ENCODE measurements at places on chromosomes 2 and 18.

DNA sequence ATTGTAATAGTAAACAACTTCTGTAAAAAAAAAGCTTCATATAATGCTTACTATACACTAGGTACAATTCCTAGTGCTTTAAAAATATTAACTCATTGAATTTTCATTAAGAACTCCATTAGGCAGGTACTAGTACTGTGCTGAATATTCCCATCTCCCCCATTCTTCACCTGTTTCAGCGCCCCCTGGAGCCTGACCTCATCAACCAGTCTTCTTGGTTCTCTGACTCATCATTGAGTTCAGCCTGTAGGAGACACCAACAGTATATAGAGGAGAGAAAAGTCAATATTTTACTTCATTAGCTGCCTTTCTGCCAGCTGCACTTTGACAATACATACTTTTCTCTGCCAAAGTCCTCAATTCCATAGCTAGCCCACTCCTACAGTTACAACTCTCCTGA is 1009.9 kb upstream of the KLHL29 start:
- DNase-seq, result no peak

DNA sequence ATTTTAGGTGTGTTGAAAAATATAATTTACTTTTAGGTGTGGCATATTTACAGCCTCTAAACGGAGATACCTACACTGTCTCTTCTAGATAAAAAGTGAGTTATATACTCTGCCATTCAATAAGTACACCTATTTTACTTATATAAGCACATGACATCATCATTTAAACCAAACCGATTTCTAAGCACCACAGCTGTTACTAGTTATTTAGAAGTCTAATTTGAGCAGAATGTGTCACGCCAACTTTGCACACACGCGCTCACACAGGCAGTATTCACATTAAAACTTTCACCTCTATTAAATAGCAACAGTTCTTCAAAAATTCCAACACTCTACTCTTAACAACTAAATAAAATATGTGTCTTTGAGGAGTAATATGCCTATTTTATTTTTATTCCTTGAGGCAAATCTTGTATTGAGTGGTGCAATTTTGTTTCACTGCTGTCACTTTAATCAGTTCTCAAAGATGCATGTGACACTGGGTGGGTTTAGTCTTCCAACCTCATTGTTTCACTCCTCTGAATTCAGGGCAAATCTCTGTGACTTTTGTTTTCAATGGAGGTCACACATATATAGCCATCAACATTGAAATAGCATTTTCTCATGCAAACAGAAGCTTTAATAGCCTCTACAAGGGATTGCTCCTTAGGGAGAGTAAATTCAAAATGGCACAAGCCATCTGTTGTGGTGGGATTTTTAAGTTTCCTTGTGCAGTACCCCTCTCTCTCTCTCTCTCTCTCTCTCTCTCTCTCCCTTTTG is 721.0 kb downstream of the PLCL1 start:
- no peak for DNase-seq

GRCh38 chr2:45836740-45837139 is 185.3 kb downstream of the PRKCE start:
- no peak for DNase-seq

- DNase-seq, result no peak
These were observed 30.0 kb upstream of the PTPRM start for GRCh38 chr18:7537145-7537544.

DNA sequence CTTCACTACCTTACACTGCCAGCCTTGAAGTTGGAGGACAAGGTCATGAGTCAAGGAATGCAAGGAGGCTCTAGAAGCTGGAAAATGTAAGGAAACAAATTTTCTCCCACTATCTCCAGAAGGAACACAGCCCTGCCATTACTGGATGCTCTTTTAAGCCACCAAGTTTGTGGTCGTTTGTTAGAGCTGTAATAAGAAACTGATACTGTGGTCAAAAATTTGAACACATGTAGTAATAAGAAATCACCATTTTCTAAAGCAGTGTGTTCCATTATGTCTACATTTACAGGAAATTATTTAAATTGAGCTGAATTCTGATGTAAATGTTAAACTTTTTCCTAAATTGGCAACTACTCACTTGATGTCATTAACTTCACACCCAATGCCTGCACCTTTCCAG is 729.0 kb downstream of the KCNJ3 start:
- no peak for DNase-seq
